ENCODE measurements at places on chromosomes 6 and 20.

- DNase-seq: peak; percentile 92
These were observed 2.9 kb downstream of the TFAP2A start for GRCh38 chr6:10411971-10412460.

- no peak for DNase-seq
These were observed 84.1 kb downstream of the GINS1 start for GRCh38 chr20:25491446-25492038.

GRCh38 chr6:40960742-40961430 is 78.1 kb downstream of the UNC5CL start:
- DNase-seq: no peak

- no peak for DNase-seq
These were observed 45.3 kb upstream of the ZNF184 start for GRCh38 chr6:27517928-27518787.

DNA sequence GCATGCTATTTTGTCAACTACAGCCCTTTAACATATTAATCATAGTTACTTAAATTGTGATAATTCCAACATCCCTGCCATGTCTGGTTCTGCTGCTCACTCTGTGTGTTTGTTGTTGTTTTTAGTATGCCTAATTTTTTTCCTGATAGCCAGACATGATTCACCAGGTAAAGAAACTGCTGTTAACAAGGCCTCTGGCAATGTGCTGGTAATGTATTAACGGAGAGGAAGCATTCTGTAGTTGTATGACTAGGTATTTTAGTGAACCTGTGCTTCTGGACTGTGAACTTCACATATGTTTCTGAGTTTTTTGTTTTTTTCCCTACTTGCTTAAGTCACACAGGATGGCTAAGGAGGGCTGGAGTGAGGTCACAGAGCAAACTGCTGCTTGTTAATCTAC is 4.8 kb downstream of the DYNLT2 start:
- DNase-seq: no peak

DNA sequence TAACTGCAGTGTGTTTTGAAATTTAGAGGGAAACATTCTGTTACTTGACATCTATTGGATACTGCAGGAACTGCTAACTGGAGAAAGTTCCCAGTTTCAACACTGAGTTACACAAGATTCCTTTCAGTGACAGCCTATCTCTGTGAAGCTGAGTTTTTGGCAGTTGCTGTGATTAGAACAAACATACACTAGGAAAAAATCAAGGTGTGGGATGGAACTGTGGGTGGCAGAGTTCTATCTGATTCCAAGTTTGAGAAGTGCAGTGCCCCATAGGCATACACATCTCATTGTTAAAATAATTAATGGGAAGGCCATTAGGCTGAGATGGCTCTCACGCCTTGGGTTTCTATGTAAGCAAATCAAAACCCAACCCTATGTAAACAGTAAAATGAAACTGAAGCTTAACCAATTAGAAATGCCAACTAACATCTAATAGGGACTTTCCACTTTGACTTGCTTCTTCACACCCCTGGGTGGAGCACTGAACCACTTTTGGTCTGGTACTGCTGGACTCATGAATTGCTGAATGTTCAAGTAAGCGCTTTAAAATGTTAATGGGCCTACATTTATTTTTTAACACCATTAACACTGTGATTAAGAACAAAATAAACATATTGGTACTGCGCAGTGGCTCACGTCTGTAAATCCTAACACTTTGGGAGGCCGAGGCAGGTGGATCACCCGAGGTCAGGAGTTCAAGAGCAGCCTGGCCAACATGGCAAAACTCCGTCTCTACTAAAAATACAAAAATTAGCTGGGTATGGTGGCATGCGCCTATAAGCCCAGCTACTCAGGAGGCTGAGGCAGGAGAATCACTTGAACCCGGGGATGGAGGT is 55.2 kb upstream of the TBC1D7 start:
- no peak for DNase-seq

DNA sequence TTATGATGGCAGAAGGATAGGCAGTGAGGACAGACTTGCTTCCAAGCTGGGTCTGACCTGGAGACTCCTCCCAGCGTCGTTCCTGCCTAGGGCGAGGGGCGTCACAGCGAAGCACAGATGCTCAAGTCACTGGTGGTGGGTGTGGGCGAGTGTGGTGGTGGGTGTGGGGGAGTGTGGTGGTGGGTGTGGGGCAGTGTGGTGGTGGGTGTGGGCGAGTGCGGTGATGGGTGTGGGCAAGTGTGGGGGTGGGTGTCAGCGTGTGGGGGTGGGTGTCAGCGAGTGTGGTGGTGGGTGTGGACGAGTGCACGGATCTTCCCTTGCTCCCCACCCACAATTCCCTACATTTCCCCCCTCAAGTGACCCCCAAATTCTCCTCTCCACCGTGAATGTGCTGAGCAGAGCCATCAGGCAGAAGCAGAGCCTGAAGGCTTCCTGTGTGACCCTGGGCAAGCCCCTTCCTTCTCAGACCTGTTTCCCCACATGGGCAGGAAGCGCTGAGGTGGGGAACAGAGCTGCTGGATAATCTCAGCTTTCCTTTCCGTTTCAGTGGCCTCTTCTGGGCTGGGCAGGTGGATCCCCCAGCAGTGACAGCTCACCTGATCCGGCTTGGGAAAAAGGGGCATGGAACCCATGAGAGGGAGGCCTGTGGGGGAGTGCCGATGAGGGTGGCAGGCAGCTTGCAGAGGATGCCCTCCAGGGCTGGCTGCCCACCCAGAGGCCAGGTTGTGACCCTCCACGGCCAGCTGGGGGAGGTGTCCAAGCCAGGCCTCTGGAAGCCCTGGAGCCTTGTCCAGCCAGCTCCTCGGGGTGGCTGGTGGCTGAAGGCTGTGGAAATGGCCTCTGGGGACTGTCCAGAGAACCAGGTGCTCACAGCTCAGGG is 42.9 kb downstream of the RSPO4 start:
- DNase-seq: no peak

All from A549 (cell line).